ENCODE measurements at places on chromosomes 6 and 20. TPM values are rescaled to one million over a fixed set of nuclear protein-coding genes. Genes with fewer than 3 reads are reported as not detected.

Gene C20orf141
- not detected for total RNA-seq

Gene NKAIN4
- not detected for total RNA-seq

Gene DEFB132
- 0.96 TPM for total RNA-seq

Gene DSN1
- 13.1 TPM for total RNA-seq

Gene PSORS1C1
- 0.48 TPM for total RNA-seq

Gene BCAS4
- 6.6 TPM for total RNA-seq

Gene RIMS1
- 2.6 TPM for total RNA-seq

Gene CLPSL2
- total RNA-seq = not detected

DNA sequence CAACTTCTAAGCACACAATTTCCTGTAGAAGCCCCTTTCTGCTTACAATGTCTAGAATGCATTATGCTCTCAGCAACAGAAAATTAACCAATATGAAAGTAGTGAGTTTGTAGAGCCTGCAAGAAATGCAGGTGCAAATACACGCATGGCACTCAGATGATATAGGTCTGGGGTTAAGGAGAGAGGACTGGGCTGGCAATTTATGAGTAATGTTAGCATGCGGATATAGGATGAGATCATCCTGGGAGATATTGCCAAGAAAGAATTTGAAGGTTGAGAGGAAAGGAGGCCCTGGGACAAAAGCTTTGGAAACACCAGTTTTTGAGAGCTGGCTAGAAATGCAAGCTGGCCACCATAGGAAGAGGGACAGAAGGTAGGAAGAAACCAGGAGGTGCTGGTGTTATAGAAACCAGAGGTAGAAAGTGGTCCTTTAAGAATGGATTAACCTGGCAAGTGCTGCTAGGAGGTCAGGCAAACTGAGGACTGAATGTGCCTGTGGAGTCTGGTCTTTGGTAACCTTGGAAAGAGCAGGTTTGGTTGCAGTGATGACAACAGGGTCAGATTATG lies 183.2 kb upstream of the MYLIP start:
- H3K27ac ChIP-seq = no peak overlapping the region
- H3K4me1 ChIP-seq = no peaks in the 10 kb centered on the region
- H3K36me3 ChIP-seq = no peaks in the 10 kb centered on the region
- H3K27me3 ChIP-seq = no peaks in the 10 kb centered on the region

DNA sequence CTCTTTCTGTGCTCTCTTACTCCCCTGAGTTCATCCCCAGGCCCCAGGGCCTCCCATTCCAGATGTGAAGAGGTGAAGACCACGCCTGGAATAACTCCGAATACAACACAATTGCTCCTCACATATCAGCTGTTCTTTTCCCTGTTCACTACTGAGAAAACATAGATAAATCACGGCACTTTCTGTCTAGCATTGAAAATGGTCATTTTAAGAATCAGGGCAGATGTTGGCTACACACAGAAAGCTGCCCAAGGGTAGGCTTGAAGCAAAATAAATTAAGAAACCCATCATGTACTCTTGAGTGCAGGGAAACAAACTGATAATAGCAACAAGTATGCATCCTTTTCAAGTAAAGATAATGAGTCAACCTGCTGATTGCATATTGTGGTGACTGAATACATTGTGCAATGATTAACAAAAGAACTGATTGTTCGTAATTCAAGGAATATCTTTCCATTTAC lies 382.5 kb downstream of the PRKN start:
- DNase-seq = no peak
- H3K4me3 ChIP-seq = no peak overlapping the region
- H3K27me3 ChIP-seq = no peaks in the 10 kb centered on the region
- H3K4me1 ChIP-seq = no peaks in the 10 kb centered on the region
- H3K36me3 ChIP-seq = no peaks in the 10 kb centered on the region

DNA sequence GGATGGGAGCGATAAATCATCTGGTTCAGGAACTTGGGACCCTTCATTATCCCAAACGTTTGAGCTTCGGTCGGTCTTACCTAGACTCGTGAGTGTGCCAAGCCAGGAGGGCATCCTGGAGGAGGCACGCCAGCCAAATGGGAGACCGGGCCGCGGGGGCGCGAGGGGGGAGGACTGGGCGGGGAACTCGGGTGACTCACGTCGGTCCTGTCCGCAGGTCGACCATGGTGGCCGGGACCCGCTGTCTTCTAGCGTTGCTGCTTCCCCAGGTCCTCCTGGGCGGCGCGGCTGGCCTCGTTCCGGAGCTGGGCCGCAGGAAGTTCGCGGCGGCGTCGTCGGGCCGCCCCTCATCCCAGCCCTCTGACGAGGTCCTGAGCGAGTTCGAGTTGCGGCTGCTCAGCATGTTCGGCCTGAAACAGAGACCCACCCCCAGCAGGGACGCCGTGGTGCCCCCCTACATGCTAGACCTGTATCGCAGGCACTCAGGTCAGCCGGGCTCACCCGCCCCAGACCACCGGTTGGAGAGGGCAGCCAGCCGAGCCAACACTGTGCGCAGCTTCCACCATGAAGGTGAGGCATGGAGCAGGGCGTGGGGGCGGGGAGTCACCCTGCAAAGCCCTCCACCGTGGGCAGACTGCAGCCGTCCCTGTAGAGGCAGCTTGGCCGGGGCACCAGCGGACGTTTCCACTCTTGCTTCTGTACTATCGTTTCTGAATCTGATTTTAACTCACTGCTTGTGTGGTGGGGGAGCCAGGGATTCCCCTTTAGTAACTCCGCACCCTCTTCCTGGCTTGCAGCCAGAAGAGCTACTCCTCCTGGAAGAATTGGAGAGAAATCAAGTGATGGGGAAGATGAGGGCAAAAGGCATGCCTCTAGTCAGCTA lies 2.7 kb downstream of the BMP2 start:
- no peak for DNase-seq
- no peak overlapping the region for H3K27ac ChIP-seq
- peak overlapping the region; percentile 60 for H3K4me3 ChIP-seq
- H3K4me1 ChIP-seq = no peaks in the 10 kb centered on the region
- no peaks in the 10 kb centered on the region for H3K36me3 ChIP-seq
- peaks cover 18% of the 10 kb centered on the region for H3K27me3 ChIP-seq

DNA sequence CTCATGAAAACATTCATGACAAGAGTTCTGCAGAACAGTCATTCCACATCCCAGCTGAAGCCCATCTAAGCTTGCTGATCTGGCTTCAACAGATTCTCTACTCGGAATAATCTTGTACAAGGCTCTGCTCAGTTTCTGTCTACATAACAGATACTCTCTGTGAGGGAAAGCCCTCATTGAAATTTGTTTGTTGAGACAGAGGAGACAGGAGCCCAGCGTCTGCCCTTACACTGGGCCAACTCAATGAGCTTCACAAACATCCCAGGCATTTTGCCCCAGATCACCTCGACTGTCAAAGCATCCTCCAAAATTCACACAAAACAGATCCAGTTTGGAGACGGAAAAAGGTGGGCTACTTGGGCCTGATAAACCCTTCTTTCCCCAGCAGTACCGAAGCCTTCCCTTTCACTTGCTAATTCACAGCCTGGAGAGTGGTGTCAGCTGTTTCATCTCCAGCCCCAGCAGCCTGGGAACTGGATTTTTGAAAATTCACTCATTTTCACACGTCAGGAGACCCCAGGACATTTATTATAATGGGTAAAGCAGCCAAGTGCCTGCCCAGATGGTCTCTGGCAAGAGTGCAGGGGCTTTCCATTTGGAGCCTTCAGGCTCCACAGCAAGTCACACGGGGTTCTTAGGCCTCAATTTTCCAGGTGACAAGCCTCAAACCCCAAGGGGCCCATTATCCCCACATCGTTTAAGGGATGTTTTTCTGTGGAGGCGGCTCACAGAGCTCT lies 7.3 kb downstream of the CCDC167 start:
- H3K27ac ChIP-seq = no peak overlapping the region
- H3K36me3 ChIP-seq = no peaks in the 10 kb centered on the region
- H3K4me1 ChIP-seq = no peaks in the 10 kb centered on the region
- H3K27me3 ChIP-seq = no peaks in the 10 kb centered on the region
- no peak overlapping the region for H3K4me3 ChIP-seq

DNA sequence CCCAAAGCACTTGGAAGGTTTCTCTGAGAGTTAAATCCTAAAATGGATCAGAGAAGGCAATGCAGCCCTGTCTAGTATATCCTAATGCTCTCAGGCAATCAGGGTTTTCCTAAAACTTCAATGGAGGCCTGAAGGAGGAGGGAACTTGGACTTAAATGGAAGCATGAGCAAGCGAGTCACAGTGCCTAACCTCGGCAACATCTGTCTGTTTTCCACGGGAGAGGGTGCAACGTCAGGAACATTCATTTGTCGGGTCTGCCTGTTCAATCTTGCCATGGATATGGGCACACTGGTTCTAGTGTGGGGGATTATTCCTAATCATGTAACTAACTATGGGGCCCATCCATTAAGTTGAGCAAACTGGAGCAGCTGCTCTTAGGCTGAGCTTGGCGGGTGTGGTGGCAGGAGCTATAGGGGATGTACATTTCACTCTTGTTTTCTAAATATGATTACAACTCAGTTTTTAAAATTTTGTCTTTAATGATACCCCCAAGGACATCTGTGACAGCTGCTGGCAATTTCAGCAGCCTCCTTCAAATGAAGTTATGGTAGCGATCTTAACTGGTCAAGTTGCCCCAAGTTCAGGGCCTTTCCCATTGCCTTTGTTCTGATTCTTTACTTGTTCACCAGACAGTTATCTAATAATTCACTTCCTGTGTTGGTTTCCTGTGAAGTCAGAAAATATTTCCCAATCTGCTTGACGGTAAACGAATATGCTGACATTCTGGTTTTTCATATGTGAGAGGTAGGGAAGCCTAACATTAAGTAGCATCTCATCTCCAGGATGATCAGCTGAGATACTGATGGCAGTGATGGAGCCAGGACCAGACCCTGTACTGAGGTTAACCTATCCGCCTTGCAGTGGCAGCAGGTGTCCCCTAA lies 21.6 kb downstream of the DSE start:
- no peak overlapping the region for H3K27ac ChIP-seq
- H3K4me1 ChIP-seq = no peaks in the 10 kb centered on the region
- H3K4me3 ChIP-seq = no peak overlapping the region

DNA sequence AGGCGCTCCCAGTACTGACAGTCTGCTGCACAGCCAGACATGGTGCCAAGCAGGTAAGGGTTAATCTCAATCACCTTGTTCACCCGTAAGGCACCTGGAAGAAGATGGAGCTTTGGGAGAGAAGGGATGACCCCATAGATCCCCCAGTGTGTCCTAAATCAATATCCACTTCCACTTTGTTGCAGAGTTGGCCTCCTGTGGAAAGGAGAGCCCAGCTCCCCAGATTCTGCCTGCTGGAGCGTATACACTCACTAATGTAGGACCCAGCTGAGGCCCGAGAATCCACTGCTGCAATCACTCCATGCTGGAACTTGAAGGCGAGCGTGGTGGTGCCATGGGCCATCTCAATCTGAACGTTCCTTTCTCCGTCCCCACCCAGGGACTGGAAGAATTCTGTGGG lies 1.2 kb downstream of the PSMB8 start:
- no peak for DNase-seq
- H3K27me3 ChIP-seq = no peaks in the 10 kb centered on the region
- H3K27ac ChIP-seq = peak overlapping the region; percentile 97
- H3K4me3 ChIP-seq = peak overlapping the region; percentile 89
- no peaks in the 10 kb centered on the region for H3K4me1 ChIP-seq

DNA sequence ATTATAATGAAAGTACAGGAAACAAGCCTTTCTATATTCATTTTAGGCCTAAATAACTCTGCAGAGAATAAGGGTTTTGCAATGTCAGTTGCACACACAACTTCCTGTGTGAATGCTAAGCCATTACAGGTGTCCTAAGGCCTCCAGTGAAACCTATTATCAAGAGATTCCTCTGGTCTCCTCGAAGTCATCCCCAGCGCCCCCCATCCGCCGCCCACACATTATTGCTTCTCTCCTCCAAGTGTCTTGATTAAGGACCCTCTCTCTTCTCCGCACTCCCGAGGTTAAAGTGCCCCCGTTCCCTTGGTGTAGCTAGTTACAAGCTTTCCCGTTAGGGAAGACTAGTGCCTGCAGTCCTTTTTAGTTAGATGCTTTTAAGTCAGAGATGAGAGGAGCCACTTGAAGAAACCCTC lies 1.3 kb downstream of the HIVEP2 start:
- H3K27ac ChIP-seq = peak overlapping the region; percentile 100
- no peaks in the 10 kb centered on the region for H3K4me1 ChIP-seq
- H3K4me3 ChIP-seq = peak overlapping the region; percentile 95
- no peaks in the 10 kb centered on the region for H3K27me3 ChIP-seq

- peak overlapping the region; percentile 78 for H3K4me3 ChIP-seq
- DNase-seq = peak; percentile 52
- H3K36me3 ChIP-seq = no peaks in the 10 kb centered on the region
- peak overlapping the region; percentile 90 for H3K27ac ChIP-seq
Measured at GRCh38 chr20:25058847-25059810, 1.2 kb upstream of the ACSS1 start.

- no peak overlapping the region for H3K27ac ChIP-seq
- no peak for DNase-seq
- no peaks in the 10 kb centered on the region for H3K4me1 ChIP-seq
- no peaks in the 10 kb centered on the region for H3K27me3 ChIP-seq
- no peaks in the 10 kb centered on the region for H3K36me3 ChIP-seq
Measured at GRCh38 chr20:62840244-62841197, 21.1 kb downstream of the TCFL5 start.

DNA sequence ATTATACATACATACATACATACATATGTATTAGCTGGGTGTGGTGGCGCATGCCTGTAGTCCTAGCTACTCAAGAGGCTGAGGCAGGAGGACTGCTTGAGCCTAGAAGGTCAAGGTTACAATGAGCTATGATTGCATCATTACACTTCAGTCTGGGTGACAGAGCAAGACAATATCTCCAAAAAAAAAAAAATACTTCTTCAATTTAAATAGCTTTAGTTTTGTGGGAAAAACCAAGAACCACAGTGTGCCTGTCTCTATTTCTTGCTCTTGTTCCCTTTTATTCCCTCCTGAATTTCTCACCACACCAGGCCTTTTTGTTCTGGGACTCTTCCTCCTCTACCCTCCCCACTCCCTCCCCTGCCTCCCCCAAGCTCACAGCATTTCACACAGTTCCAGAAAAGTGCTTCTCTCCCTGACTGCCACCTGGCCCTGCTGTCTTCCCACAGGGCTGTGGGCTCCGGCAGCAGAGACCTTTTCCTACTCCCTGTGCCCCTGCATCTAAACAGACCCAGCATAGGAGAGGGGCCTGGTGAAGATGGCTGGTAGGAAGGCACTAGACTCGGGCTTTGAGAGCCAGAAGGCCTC lies 1.3 kb downstream of the C20orf203 start:
- no peaks in the 10 kb centered on the region for H3K4me1 ChIP-seq
- no peaks in the 10 kb centered on the region for H3K36me3 ChIP-seq
- no peak for DNase-seq
- no peak overlapping the region for H3K4me3 ChIP-seq
- H3K27me3 ChIP-seq = no peaks in the 10 kb centered on the region
- no peak overlapping the region for H3K27ac ChIP-seq

- no peaks in the 10 kb centered on the region for H3K27me3 ChIP-seq
- DNase-seq = no peak
Measured at GRCh38 chr20:32316667-32317066, 39.2 kb downstream of the KIF3B start.

All from breast epithelium (tissue), 4 donors.